ENCODE measurements at places on chromosomes 3 and 15.

GRCh38 chr15:56963126-56963525 lies 44.7 kb downstream of the TCF12 start:
- no peak for ATAC-seq

DNA sequence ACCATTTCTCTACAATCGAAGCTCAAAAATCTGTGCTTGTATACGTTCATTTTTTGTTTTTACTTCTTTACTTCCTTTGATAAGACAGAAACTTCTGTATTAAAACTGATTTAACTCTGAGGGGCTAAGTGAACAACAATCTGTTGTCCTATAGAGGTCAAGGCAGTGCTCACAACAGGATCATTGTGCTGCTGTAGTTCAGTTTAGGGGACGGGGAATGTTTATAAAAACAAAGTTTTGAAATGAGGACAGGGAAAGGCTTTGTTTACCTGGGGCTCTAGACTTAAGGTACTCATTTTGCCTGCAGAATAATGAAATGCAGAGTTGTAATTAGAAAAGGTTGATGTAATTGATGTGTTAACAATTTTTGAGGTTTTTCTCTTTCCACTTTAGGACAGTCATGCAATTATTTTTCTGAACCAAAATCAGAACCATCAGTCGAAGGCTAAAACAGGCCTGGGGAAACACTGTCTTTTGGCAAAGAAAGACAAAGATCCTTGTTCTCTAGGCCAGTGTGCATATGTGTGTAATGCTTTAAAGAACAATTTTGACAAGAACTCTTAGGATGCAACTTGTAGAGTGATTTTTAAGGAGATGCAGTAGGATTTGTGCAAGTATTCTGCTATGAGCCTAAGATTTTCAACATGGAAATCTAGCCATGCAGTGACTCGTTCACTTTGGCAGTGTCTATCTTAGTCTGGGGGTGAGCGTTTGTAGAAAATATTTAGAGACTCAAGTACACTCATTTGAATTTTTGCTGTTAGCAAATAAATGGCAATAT lies 165.2 kb downstream of the PGPEP1L start:
- ATAC-seq, result no peak

GRCh38 chr3:37338500-37338899 lies 164.1 kb upstream of the LRRFIP2 start:
- ATAC-seq, result no peak

GRCh38 chr15:39680868-39681267 lies 100.0 kb downstream of the THBS1 start:
- ATAC-seq, result no peak

DNA sequence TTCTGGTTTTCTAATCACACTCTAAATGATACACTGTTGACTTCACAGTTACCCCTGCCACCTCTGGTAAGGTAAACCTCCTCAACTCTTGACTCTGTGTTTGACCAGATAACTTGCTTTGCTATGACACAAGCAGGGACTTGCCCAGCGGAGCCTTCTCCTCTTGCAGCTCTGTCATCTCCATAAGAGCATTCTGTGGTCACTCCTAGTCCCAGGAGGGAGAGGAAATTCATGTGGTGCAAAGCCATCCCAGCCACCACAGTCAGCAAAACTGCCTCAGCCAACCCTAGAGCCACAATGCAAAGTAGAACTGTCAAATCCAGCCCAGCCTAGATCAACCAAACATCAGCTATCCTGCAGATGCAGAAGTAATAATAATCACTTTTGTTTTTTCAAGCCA lies 144.7 kb upstream of the GADL1 start:
- ATAC-seq, result no peak

- ATAC-seq, result peak; percentile 6
Measured at GRCh38 chr15:74390647-74391288, 23.3 kb upstream of the CYP11A1 start.

All from stimulated activated memory B cell treated with anti-CD40 and anti-IgM and Interleukin-4, amounts not matched to agents 10 μg/mL and 1 μg/mL and 100 μg/mL, for 72 hours (primary cell).